ENCODE measurements at places on chromosomes 3 and 15.

- DNase-seq = no peak
Observed at GRCh38 chr3:71389911-71390573, 193.5 kb downstream of the FOXP1 start.

- no peak for DNase-seq
Observed at GRCh38 chr3:147554332-147554731, 145.2 kb downstream of the ZIC1 start.

DNA sequence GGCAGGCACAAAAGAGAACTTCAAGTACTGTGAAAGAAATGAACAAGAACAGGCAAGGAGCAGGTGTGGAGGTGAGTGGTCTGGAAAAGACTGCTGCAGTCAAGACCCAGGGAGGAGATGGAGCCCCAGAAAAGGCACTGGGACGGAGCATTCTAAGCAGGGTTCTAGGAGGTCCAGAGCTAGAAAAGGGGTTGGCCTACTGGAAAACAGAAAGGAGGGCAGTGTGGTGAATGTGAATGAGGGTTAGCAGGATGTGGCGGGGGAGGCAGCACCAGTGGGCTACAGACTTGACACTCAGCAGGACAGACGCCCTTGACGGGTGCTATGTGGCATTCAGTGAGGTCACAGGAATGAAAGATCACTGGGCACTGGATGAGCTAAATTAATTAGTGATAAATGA lies 75.7 kb downstream of the SENP2 start:
- DNase-seq = no peak

GRCh38 chr3:192260116-192261010 lies 467.0 kb downstream of the FGF12 start:
- no peak for DNase-seq

GRCh38 chr15:97592778-97593177 lies 367.7 kb upstream of the ARRDC4 start:
- DNase-seq = no peak

DNA sequence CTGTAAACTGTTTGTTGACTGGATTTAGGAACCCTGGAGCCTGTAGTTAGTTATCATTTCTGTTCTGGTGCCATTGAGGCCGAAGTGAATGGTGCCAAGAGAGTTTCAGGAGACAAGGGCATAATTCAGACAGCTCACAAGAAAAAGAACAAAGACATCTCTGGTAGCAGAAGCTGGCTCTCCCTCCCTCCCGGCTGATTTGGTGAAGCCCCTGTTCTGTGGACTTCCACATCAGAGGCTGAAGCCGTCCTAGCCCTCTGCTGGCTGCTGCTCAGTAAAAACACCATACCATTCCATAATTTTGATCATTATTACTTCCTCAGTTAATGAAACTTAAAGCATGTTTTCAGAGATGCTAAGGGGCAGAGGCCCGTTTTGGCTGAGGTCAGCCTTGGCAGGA lies 381.2 kb upstream of the WNT5A start:
- DNase-seq = no peak

DNA sequence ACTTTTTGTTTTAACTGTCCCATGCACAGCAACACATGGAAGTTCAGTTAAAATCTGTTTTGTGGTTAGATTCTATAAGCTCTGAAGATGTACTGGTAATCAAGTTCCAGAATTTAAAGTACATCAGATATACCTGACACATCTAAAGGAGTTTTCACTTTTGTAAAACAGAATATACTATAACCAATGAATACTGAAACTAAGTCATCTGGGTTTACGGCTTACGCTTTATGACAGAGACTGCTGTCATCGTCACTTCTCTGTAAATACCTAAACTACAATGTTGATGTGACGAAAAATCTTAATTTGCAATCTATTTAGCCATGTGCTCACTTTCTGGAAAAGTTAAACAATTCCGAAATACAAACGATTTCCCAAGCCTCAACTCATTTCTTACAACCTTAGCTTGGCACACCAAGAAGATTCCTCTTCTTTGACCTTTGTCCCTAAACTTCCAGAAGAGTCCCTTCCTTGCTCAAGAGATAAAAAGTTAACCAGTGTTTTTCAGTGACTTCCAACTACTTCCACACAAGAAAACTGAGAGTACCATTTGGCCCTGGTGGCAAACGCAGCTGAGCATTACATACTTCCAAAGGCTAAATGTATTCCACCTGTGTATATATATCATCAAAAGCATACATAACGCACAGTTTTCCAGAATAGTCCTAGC lies 56.8 kb upstream of the NEK10 start:
- DNase-seq = no peak

- DNase-seq = no peak
Observed at GRCh38 chr3:150061288-150062024, 90.8 kb upstream of the PFN2 start.

DNA sequence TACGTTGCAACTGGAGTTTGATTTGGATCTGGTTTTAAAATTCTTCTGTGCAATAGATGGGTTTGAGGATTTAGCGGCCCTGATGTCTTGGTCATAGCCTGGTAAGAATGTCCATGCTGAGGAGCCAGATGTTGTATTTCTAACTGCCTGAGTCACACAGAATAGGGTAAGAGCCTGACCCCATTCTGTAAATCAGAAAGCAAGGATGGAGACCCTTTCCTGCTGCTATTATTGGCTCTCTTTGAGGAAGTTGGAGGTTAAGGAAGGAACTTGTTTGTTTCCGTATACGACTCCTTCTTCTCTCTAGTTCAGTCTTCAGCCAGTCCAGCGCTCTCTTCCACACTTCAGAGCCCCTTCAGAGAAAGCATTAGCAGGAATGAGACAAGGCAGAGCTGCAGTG lies 65.1 kb downstream of the HCN4 start:
- DNase-seq = no peak

DNA sequence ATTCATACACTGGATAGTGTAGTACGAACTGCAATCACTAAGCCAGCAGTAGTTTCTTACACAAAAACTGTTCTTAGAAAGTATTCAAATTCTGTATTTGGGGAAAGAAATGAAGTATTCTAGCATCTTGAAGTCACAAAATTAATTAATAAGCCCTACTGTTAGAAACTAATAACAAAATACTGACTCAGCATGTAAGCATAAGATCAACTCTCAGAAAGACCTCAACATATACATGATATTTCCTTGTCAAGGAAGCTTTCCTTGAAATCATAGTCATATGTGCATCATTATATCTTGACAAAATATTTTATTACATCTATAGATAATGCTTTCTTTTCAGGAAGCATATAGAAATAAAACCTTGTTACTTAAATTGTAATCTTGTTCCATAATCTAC lies 115.5 kb upstream of the GOLGA6L6 start:
- no peak for DNase-seq

GRCh38 chr15:89123181-89123525 lies 34.9 kb downstream of the ABHD2 start:
- DNase-seq = no peak

GRCh38 chr3:37229740-37230139 lies 55.4 kb upstream of the LRRFIP2 start:
- DNase-seq = no peak

- DNase-seq = no peak
Observed at GRCh38 chr3:115709093-115709492, 85.8 kb downstream of the GAP43 start.

DNA sequence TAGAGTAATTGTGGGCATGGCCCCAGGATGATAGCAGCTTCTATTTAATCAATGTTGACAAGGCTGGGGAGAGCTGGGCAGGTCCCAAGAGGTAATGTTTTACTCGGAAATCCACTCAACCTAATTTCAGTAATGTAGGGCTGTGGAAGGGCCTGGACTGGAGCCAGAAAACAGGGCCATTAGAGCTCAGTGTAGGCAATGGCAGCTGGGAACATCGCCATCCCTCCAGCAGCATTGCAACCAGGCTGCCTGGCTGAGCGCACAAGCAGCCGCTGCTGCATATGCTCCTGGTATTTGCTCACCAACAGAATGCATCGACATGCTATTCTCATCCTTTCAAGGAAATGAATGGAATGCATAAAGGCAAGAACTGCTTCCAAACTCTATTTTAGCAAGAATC lies 90.0 kb downstream of the GAP43 start:
- DNase-seq = no peak

DNA sequence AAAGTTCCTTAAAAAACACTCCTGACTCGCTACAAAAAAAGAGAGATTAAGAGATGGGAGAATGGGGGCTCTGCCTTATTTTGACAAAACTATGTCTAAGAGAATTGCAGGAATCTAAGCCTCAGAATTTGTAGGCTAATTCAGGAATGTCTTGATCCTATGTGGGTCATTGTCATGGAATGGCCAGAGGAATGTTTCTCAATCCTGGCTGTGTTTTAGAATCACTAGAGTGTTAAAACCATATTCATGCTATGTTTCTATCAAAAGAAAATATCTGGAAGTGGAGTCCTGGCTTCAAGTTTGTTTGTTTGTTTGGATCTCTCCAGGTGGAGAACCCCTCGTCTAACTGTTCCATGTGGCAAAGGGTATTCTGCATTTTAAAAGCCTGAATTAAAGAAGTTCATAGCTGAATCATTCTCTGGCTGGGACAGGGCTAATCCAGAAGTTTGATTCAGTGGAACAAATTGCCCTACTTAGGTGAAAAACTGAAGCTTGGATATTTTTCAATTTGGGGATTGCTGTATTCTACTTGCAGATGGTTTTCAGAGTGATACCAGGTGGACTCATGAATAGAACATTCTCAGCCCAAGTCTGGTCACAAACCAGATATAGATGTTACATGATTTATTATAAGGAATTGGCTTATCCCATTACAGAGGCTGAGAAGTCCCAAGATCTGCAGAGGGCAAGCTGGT lies 28.2 kb downstream of the GJD2 start:
- no peak for DNase-seq

DNA sequence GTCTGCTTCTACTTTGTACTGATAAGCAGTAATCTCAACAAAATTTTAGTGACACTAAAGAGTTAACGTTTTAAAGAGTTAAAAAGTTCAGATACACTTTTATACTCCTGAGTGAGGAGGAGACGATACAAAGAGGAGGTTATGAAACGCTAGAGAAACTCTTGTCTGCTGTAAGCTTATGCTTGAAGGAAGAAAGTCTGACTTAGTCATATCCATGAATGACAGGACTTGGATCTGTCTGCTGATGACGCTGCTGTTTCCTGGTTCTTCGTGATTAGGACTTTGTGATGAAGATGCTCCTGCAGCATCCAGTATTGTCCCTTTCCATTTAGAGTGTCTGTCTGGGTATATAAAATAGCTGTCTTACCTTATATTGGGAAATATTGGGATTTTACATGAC lies 15.8 kb downstream of the TCF12 start:
- no peak for DNase-seq

- no peak for DNase-seq
Observed at GRCh38 chr3:154588831-154589230, 158.8 kb upstream of the GPR149 start.

- DNase-seq = peak; percentile 88
Observed at GRCh38 chr3:196081002-196081833, 672 bp downstream of the TFRC start.

- DNase-seq = no peak
Observed at GRCh38 chr3:162072656-162073164, 576.1 kb downstream of the OTOL1 start.

DNA sequence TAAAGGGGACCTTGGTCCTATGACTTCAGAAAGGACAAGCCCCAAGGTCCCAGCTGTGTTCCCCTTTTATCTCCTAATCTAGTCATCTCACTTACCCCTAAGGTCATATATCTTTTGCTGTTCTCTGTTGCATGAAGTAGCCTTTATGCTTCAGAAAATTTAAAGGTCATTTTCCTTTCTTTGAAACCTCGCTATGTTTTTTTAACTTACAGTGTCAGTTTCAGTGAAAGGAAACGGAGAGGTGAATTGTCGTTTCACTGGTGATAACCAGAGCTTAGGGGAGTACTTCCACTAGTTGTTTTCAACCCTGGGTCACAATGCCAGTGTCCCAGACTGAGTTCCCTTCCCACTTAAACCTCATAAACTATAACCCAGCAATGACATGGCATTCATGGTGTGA lies 357.4 kb downstream of the GAP43 start:
- DNase-seq = no peak

- no peak for DNase-seq
Observed at GRCh38 chr3:8952130-8952529, 11.1 kb downstream of the RAD18 start.

DNA sequence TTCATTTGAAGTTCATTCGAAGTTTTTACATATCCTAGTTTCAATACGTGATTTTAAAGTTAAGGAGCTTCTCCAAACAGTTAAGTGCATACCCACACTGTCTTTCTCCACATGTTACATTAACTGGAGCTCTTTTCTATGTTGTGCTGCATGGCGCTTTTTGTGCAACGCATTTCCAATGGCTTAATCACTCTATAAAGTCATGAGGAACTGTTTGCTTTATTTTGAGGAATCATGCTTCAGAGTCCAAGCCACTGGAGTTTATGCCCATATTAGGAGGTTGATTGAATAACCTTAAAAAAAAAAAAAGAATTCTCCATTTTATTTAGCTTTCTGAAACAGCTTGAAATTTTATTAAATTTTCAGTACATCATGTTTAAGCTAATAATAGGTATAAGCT lies 109.4 kb upstream of the MBNL1 start:
- DNase-seq = no peak

DNA sequence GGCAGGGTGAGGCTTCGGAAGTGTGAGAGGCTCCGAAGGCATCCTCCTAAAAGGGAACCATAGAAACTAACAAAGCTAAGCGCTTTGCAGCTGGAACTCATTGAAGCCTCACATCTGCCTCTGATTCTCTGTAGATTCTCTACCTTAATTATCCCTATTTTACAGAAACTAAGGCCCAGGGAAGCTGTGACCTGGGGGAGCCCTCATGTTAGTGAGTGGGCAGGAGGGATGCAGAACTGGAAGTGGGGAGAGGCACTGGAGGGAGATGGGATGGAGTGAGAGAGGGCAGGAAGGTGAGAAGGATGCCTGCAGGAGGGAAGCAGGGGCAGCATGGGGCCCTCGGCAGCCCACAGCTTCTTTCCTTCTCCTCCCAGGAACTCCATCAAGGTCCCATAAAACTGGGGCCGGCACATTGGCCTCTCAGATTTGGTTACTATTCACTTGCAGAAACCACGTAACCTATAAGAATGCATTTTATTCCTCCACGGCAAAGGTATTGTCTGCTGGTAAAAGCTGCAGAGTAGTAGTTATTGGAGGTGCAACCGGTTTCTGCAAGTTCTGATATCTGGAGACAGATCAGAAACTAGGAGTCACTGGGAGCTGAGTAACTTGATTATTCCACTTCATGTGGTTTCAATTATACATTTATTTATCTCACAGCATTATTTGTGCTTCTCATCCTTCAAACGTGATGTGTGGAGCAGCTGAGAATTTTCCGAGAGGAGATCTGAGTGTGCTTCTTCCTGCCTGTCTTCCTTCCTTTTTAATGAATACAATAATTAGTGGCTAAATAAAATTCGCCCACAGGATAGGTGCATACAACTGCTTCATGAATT lies 24.0 kb upstream of the CHCHD6 start:
- DNase-seq = no peak

DNA sequence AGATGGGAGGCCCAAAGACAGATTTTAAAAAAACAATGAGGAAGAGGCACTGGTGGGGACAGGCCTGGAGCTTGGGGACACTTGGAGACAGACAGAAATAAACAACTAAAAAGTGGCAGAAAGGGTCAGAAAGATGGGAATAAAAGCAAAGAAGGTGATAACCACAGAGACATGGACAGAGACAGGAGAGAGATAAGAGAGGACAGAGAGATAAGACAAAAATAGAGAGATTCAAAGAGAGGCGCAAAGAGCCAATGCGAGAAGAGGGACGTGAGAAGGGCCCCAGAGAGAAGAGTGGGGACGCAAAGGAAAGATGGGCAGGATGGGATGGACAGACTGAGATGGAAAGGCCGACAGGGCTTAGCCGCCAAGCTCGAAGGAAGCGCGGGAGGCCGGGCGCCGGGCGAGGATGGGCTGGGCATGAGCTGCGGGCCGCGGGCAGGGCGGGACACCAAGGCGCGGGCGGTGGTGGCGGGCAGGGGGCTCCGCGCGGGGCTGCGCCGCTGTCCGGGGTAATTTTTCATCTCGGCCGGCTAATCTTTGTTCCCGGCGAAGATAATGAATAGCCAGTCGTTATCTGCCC lies 3.1 kb upstream of the GATA2 start:
- DNase-seq = no peak

Data from cardiac septum (tissue), 1 donor.